NCI-H526 (cell line): ENCODE measurements at places on chromosomes 12 and 14.

DNA sequence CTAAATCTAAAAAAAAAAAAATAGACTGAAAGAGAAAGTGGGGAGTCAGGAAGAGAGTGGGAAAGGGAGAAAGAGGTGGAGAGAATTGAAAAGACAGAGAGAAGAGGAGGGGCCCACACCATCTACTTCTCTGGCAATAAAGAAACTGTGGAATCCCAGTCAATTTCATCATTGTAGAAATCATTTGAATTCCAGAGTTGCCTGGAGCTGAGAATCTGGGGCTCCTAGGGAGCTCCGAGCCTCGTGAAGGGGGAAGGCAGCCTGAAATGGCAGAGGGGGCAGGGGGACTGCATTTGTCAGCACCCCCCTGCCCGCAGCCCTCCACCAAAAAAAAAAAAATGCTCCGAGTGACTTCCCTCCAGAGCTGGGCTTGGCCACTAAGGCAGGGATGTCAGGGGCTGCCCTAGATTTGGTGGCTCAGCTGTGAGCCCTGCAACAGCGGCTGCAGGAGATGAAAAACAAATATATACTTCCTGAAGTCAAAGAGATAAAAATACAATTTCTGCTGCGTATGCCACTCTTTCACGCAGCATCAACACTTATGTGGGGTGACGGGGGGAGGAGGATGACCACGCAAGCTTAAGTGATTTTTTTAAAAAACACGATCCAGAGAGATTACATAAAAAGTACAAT lies 80.5 kb downstream of the BCL11B start:
- DNase-seq, result no peak

- peak; percentile 23 for DNase-seq
Measured at GRCh38 chr12:57473392-57473791, 6.3 kb downstream of the ARHGAP9 start.

DNA sequence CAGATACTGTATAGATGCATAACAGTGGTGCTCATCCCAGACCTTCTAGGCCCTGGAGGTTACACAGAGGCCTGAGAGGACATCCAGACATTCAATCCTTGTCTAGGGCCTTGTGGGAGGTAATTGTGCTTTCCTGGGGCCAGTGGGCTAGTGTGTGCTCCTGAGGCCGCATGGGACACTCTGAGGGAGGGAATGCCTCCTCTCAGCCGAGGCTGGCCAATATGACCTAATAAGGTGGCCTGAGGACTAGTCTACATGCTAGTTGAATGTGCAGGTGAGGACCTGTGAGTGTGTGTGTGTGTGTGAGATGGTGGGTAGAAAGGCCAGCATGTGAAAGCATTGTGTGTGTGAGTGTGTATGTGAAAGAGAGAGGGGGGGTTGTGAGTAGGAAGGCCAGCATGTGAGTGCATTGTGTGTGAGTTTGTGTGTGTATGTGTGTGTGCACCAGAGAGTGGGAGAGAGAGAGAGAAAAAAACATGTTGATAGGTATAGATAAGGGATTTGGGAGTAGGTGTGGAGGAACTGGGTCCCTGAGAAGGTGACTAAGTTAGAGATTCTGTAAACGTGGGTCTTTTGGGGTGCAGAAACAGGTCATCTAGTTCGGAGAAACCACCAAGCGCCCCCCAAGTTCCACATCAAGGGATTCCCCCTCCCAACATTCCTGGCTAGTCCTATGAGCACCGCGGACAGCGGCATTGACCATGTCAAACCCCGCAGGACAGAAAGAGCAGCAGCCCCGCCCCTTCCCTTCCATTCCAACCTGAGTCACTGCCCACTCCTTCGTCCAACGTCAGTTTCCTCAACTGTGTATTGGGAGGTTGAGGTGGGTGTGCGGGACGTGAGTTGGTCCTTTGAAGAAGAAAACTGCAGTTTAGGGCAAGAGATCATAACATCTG lies 9.7 kb upstream of the KRT81 start:
- DNase-seq, result no peak

- no peak for DNase-seq
Measured at GRCh38 chr12:123089631-123090353, 61.1 kb downstream of the PITPNM2 start.

DNA sequence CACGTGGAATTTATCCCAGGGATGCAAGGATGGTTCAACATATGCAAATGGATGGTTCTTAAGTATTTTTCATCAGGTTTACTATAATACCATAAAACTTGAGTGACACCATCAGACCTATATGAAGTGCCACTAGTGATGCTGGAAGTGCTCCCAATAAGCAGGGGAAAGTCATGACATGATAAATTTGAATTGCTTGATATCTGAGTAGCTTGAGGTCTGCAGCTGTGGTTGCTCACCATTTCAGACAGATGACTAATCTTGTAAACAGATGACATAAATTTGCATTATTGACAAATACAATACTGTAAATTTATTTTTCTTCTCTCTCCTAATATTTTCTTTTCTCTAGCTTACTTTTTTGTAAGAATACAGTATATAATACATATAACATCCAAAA lies 13.7 kb upstream of the PRPF39 start:
- no peak for DNase-seq
